ENCODE measurements at places on chromosomes 1 and 21. TPM values are rescaled to one million over a fixed set of nuclear protein-coding genes. Genes with fewer than 3 reads are reported as not detected.
A peak's percentile ranks its signal among the peaks of the same experiment; 100 is the strongest.

The STIL gene
- total RNA-seq = 10.9 TPM

The PIK3CD gene
- total RNA-seq = 5.2 TPM

GRCh38 chr1:93577536-93578432, 103.9 kb downstream of the BCAR3 start:
- DNase-seq = no peak

DNA sequence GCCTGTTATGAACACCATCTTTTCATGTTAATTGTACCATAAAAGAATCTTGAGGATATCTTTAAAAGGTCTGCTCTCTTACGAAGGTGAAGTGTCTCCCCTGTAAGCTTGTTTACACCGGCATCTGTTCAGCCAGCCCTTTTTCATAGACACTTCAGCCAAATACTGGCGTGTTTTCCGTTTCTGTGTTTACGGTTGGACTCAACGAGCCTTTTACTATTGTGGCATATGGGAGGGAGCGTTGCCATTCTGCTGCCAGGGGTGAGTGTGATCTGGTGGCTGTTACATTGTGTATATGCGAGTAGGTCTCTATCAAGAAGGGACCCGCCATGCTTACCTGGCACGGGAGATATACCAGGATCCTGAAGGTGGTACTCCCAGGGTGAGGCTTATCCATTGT, 433.8 kb downstream of the CAMTA1 start:
- DNase-seq = no peak

DNA sequence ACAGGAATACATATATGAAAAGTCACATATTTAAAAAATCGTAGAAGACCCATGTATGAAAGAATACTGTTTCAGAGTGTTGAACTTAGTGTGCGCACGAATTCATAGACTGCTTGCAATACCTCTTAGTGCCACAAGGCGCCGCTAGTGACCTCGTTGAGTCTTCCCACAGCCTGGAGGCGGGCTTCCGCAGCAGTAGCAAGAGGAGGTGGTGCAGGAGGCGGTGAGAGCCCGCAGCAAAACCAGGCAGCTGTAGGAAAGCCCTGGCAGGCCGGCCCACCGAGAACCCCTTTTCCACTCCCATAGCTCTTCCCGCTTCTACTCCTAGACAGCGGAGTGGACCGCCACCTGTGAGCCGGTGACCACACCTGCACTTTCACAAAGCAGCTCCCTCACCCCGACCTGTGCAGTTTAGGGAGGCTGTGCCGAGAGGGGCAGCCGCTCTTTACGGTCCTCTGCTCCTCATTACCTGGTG, 23.5 kb downstream of the MTARC1 start:
- DNase-seq = peak; percentile 31

DNA sequence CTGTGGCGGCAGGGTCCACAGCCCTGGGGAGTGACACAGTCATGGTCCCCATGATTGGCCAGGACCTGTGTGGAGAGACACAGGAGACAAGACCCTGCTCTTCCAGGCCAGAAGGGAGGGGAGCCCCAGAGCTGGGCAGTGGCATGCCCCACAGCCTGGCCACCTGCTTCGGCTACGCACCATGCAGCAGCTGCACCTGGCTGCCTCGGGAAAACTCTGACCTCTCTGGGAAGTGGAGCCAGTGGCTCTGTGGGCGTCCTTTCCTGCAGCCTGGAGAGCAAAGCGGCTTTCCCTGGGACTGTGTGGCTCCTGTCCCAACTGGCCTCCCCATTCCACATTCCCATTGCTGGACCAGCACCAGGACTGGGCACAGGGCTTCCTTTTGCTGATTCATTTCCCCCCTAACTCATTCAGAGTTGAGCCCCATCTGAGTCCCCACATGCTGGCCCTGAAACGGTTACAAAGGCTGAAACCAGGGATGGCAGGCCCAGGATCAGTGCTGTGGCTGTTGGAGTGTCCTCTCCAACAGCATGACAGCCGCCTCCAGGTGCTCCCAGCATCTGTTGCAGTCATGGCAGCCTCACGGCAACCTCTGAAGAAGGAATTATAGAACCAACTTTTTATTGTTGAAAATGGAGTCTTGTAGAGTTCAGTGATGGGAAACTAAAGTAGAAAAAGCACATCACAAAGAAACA, 15.0 kb downstream of the OXCT2 start:
- no peak for DNase-seq

DNA sequence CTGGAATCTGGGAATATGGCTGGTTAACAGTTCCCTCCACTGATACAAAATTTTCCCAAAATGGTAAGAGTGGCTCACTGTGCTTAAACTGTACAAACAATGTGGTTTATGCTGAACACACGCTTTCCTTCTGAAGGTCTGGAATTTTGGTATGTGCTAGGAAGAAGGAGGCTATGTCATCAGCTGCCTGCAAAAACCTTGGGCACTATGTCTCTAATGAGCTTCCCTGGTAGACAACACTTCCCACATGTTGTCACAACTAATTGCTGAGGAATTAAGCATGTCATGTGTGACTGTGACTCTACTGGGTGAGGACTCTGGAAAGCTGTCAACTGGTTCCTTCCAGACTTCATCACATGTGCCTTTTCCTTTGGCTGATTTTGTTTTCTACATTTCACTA, 29.2 kb downstream of the IPP start:
- DNase-seq = no peak

DNA sequence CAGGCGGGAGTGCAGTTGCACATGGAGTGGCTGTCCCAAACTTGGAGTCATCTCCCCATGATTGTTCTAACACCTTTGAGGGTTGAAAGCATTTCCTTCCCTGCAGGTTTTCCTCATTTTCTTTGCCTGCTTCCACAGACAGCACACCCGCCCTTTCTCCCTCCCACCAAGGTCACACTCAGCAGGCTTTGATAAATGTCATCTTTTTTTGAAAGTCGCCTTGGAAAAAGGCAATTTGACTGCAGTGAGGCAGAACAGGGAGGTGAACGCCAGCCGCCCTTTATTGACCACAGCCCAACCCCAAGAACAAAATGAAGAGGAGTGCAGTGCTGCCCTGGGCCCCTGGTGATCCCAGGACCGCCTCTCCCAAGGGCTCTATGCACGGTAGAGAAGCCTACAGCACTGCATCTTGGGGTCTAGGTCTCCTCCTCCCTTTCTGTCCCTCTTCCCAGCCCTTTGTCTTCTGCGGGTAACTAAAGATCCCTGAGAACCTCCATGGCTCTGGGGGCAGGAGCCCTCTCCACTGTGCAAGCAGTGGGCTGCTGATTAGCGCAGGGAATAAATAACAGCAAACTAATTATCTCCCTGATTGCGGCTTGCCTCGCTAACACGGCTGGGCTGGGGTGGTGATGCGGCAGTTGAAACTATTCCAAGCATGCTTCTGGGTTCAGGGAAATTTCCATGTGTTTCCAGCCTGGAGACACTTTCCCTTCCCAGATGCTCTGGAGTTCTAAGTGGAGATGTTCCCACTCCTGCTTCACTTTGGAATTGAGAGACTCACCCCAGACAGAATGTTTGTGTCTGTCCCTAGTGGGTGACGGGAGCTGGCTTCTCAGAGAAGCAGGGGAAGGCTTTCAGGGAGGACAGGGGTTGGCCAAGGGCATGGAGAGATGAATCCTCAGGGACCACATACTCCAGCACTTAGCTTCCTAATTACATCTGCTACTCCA, 11.8 kb upstream of the AMIGO1 start:
- DNase-seq = no peak

Measured in cerebellum (tissue), 4 donors.